ENCODE measurements at places on chromosomes 3 and 15.

DNA sequence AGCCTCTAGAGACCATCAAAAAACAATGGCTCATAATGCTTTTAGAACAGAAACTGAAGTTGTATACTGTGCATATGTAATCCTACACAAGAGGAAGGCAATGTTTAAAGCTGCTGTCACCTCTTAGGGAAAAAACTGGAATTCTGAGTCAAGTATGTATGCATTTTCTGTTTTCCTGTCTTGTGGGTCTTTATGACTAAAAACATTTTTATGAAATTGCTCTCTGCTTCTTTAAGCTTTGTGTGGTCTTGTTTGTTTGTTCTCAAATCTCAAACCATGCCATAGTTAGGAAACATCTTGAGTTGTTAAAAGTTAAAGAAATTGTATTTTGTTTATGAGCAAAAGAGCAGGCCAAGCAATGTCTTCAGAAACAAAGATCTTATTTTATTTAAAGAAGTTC is 80.9 kb upstream of the SOX2 start:
- no peak for DNase-seq

- no peak for DNase-seq
Observed at GRCh38 chr3:45273681-45274515, 47.8 kb upstream of the TMEM158 start.

- no peak for DNase-seq
Observed at GRCh38 chr3:56389183-56389830, 79.0 kb downstream of the ERC2 start.

DNA sequence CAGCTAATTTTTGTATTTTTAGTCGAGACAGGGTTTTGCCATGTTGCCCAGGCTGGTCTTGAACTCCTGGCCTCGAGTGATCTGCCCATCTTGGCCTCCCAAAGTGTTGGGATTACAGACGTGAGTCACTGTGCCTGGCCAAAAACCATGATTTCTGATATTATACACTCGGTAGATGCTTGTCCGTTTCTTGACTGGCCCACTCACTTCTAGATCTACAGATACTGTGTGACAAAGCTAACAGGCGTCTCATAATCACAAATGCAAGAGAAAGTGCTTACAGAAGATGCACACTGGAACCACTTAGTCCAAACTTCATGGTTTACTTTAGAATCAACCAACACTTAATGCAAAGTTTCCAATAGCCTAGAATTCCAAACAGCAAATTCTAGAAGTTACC is 8.4 kb downstream of the PROK2 start:
- DNase-seq = no peak

GRCh38 chr3:87225659-87226058 is 1.4 kb upstream of the CHMP2B start:
- DNase-seq = peak; percentile 15

Data from fibroblast of pulmonary artery (primary cell).